ENCODE measurements at places on chromosomes 11 and 22.

- DNase-seq, result peak; percentile 58
Observed at GRCh38 chr11:3160252-3161031, 4.7 kb downstream of the OSBPL5 start.

DNA sequence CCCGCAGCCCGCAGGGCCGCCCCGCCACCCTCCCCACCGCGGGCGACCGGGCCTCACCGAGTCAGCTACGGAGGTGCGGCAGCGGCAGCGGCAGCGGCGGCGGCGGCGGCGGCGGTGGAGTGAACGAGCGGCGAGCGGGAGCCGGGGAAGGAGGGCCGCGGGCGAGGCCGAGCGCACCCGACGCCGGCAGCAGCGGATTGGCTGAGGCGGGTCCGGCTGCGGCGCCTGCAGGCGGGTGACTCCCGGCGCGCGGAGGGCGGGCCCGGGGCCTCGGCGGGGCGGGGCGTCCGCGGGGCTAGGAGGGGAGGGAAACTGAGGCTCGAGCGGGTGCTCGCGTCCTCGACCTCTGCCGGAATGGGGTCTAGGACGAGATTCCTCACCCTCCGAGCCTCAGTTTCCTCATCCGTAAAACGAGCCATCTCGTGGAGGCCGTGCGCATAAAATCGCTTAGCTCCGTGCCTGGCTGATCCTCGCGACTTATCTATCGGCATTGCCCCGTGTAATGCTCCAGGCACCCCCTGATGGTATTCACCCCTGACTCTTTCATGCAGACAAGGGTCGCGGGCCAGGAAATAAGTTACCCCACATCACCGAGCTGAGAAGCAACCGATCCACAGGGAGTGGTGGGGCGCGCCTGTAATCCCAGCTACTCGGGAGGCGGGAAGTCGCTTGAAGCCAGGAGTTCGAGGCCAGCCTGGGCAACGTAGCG, at the start of gene CPT1A:
TSS of gene CPT1A (minus strand) at position 199 of the 709 bp plus-strand sequence. CDS start 26,442 bp downstream, outside the sequence.
- no peak for DNase-seq

- no peak for DNase-seq
Observed at GRCh38 chr22:37283393-37283937, 1.2 kb downstream of the CYTH4 start.

DNA sequence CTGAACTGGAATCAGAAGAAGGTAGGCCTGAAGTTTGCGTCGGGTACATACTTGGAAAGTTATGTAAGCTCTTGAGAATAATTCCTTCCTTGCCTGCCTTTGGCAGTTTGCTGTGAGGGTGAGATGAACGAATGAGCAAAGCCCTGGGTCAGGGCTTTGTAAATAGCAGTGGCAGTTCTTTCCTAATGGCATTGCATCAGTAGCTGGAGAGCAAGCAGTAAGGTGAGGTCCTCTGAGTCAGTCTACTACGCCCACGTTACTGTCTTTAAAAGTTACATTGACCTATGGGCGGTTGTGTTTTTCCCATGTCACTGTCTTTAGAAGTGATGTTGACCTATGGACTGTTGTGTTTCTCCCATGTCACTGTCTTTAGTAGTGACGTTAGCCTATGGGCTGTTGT, 179.1 kb upstream of the E2F8 start:
- peak; percentile 89 for DNase-seq

GRCh38 chr11:69252490-69252837, 41.5 kb upstream of the MYEOV start:
- peak; percentile 20 for DNase-seq

- no peak for DNase-seq
Observed at GRCh38 chr11:36300650-36301049, 4.6 kb downstream of the PRR5L start.

GRCh38 chr11:13061294-13061990, 52.3 kb downstream of the RASSF10 start:
- DNase-seq, result no peak

DNA sequence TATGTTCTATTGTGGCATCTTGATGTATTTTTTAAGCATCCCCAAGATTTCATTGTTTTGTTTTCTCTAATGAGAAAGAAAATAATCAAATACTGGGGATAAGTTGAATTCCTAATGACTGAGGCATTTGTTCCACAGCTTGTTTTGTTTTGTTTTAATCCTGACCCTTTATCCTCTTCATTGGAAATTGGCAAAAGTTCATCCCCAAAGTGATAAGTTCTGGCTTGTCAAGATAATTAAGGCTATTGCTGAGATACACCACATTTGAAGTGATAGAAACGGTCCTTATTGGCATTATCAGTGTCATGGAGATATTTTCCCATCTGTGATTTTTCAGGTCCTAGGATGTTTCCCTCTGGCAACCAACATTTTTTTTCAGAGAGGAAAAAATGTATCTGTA, 65.0 kb downstream of the SLC36A4 start:
- no peak for DNase-seq

All from bronchial epithelial cell (primary cell).